ENCODE measurements at places on chromosomes 4 and X.

DNA sequence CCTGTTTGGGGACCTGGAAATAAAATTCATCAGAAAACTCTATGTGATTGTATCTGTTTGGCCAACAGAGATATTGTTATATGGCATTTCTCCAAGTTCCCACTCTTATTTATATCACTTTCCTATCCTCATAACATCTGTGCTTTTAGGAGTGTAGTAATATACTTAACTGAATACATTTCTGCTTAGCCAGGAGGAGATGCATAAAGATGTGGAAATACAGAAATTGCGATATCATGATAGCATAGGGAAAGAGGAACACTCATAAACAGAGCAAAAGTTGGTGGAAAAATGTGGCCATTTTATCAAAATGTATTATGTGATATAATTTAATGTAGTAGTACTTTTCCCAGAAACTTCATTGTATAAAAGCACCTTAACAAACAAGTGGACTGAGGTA is 46.1 kb upstream of the TSPAN7 start:
- no peak for DNase-seq

- no peak for DNase-seq
Measured at GRCh38 chrX:68387776-68388175, 45.5 kb downstream of the OPHN1 start.

DNA sequence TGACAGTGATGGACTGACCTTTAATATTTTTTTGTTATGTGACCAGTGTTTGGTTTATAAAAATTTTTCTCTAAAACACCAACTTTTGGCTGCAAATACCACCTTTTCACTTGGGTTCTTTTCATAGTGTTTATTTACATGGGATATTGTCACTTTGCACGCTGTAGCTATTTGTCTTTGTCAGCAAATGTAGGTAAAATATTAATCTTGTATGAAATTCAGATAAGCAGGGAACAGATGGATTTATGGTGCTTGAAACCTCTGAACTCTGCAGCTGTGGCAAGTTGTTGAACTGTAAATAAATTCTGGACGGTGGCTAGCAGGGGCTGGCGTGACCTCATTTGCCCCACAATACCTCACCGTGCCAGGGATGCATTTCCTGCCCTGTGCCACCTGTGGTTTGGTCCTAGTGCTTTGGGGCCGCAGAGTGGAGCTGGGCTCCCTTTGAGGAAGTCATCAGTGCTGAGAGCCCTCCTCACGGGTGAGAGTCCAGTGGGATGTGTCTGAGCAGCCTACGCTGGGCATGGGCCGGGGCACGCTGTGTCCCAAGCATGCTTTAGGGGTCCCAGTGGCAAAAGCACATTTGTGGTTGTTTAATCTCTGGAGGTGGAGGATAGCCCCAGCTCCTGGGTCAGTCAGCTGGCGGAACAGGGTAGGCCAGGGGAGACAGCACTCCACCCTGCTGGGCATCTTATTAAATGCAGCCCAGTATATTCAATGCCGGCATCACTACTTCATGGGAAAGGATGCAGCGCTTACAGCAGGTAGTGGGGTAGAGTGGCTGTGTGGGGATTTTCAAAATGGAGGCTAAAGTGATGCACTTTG is 108.6 kb downstream of the TBL1X start:
- no peak for DNase-seq

GRCh38 chr4:165177725-165178666 is 29.4 kb upstream of the KLHL2 start:
- no peak for DNase-seq

DNA sequence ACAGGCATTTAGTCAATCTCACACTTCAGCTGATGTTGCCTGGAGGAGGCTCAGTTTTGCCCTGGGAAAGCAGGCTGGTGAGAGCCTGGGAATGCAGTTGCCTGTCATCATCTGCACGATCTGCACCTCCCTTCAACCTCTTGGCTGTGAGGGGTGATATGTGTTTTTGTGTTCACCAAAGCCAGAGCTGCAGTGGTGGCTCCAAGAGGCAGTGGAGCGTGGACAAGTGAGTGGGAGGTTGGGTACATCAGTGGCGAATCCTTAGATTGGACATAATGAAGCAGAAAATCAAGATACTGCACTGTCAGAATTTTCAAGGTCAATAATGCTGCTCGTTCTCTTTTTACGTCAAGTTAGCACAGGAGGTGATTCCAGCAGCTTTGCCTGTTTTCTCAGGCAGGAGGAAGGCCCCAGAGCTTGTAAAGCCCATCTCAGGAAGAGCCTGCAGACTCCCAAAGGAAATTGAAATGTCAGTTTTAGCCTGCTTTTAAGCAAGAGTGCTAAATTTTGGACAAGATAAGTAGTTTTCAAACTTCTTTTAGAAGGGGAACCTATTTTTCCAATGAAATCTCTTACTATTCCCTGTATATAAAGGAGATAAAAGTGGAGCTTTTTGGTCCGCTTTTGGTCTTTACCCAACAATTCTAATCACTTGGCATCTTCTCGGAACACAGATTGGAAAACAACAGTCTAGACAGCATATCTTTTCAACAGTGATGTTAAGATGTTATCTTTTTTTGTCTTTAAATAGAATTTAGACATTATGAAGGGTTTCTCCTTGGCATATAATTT is 92.8 kb downstream of the FRAS1 start:
- DNase-seq, result no peak

DNA sequence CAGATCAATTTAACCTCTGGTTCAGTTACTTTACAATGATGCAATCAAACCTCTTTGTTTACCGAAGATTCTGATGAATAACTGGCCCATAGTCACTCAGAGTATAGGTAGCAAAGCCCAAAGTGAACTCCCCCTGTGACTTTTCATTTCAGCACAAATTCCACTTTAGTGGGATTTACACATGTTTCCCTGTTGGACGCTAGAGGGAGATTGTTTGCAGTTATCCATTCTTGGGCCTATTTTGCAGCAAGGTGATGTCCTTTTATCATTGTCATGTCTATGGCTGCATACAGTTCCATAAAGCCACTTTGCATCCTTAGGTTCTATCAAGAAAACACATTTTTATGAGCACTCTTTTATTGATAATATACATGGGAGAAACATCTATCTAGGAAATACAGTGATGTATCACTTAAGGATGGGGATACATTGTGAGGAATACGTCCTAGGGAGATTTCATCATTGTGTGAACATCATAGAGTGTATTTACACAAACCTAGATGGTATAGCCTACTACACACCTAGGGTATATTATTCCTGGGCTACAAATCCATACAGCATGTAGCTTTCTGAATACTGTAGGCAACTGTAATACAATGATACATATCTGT is 14.5 kb upstream of the DKK2 start:
- no peak for DNase-seq

- no peak for DNase-seq
Measured at GRCh38 chr4:181204109-181204508, 1039.1 kb upstream of the TENM3 start.

GRCh38 chr4:83979773-83980172 is 443.9 kb downstream of the GPAT3 start:
- no peak for DNase-seq

DNA sequence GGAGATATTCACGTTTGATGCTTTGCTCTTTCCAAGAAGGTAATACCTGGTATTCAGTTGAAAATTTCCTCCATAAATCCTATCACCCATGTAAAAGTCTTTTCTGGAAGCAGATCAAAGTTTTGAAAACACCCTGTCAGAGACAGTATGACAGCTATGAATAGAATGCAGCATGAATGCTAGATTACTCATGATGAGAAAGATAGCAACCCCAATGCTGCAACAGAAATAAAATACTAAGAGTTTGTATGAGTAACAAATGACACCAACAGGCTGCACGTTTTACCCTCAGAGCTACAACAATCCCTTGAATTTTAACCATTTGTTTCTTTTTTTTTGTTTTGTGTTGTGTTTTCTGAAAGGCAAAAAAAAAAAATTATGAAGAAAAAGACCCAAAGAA is 108.6 kb downstream of the ARHGAP6 start:
- DNase-seq, result no peak

DNA sequence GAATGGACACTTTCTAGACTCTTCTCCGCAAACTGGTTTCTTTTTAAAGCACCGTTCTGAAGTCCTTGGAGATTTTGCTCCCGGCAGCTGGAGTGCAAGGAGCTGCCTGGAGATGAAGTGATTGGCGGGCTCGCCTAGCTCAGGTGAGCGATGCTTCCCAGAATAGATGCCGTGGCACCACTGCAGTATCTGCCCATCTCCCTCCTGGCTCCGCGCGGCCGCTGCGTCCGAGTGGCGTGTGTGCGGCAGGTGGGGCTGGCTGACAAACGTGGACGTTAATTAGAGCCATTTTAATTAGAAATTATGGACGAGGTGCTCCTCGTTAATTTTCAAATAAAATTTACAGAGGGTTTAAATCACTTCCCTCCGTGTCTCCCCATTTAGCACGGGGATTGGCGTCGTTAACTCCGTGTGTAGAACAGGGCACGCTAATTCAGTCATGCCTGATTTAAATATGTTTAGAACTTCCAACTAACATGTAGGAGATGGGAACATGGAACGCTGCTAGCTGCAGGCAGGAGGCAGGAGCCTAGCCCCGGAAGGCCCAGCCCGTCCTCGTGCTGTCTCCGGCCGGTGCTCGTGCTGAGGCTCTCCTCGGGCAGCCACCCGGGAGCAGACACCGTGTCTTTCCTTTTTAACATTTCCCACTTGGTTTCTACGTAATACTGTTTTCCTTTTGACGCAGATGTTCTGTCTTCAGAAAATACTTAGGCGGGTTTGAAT is 11.6 kb downstream of the UVSSA start:
- DNase-seq, result no peak

DNA sequence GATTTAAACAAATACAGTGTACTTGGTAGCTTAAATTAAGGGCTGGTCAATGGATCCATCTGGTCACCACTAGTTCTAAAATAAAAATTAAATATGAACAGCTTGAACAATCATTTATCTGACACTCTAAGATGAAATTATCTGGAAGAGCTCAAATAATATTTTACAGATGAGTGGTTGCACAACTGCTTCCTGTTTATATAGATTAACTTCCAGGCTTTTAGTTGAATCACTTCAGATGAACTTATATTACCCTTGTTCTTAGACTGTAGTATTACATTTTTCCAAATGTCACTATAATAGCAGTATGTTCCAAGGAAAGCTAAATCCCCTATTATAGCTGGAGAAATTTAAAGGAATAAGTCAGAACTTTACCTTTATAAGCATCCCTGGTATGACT is 92.4 kb upstream of the SMIM10 start:
- DNase-seq, result peak; percentile 11

DNA sequence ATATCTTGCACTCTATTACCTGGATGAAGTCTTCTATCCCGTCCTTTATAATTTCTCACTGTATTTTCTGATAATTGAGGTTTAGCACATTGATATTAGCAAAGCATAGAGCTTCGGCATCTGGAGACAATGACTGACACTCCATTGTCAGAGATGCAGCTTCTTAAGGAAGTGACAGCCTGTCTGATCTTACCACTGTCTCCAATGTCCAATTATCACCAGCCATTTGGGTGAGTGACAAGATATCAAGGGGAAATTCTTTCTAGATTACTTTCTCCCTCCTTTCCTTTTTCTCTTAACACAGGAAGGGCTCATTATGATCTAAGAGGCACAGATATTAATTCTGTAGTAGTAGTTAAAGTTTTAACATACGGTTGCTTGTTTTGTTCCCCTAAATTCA is 86.4 kb downstream of the LDB2 start:
- no peak for DNase-seq

DNA sequence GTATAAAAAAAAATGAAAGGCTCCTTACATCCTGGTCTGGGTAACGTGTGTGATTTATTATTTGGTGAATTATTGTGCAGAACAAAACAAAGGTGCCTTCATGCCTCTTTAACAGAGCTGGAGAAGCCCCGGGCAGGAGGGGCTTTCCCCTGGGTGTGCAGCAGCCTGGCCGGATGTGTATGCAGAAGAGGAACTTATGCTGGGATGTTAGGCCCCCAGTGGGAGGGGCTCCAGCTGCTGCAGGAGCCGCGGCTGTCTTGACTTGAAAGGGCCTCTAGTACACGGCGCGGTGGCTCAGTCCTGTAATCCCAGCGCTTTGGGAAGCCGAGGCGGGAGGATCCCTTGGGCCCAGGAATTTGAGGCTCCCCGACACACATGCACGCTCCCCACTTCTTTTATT is 16.0 kb downstream of the CCNQ start:
- no peak for DNase-seq

GRCh38 chr4:55512077-55512476 is 34.6 kb downstream of the CLOCK start:
- DNase-seq, result no peak

DNA sequence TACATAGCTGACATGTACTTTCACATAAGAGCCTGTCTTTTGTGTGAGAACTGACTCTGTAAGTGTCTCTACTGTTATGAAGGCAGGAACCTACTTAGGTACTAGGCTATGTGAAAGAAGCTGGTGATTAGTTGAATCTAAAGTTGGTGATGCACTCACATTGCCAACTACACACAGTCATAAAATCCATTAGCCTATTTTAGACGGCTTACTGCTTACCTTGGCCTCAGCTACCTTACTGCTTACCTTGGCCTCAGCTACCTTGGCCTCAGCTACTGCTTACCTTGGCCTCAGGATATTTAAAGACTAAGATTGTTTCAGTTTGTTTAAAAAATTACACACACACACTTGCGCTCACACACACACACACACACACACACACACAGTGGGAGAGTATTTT is 549.7 kb downstream of the IL1RAPL1 start:
- DNase-seq, result no peak

- no peak for DNase-seq
Measured at GRCh38 chr4:133524369-133524768, 375.3 kb downstream of the PCDH10 start.

DNA sequence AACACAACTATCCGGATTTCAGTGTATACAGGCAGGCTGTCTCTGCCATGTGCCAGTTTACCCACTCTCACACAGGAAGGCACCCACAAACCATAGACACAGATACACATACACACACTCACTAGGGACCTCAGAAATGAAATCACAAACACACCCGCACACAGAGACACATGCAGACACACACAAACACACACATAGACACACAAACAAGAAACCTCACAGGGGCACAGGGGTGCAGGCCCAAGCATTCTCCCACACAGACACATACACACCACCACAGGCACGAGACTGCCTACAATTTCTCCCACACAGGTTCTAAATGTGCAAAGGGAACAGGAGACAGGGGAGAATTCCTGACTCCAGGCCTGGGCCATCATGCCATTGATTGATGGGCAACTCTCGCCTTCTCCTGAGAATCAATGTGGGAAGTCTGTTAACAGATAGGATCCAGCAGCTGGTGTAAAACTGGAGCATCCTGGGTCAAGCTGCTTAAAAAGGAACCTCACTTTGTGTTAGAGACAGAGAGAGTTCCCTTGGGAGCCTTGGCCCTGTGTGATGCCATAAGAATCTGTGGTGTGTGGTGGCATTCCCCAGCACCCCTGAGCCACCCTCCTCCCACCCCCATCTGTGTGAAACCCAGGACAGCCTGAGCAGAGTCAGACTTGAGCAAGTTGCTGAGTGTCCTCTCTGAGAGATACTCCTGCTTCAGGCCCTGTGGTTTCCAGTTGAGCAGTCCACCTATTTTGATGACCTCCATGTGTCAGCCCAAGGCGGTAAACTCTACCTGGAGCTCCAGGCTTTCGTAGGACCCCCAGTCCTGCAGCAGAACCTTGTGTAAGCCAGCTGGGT is 33.9 kb downstream of the NBDY start:
- DNase-seq, result no peak
